ENCODE measurements at places on chromosomes 12 and 14.

- DNase-seq: no peak
Observed at GRCh38 chr12:82279536-82280058, 78.6 kb downstream of the CCDC59 start.

DNA sequence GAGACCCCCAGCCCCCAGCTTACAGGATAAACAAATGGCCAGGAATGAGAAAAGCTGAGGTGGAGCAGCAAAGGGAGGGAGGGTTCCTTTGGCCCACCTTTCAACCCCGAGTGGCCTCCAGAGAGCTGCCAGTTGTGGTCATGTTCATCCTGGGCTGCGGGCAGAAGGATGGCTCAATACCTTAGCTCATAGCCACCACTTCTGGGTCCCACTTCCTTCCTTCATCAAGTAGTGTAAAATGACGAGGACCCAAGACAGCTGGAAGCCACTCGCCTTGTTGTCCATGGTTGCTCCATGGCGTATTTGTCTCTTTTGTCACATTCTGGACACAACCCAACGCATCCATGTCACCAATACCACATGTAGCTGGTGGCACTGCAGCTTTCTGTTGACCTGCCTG is 24.2 kb downstream of the CRACR2A start:
- no peak for DNase-seq

DNA sequence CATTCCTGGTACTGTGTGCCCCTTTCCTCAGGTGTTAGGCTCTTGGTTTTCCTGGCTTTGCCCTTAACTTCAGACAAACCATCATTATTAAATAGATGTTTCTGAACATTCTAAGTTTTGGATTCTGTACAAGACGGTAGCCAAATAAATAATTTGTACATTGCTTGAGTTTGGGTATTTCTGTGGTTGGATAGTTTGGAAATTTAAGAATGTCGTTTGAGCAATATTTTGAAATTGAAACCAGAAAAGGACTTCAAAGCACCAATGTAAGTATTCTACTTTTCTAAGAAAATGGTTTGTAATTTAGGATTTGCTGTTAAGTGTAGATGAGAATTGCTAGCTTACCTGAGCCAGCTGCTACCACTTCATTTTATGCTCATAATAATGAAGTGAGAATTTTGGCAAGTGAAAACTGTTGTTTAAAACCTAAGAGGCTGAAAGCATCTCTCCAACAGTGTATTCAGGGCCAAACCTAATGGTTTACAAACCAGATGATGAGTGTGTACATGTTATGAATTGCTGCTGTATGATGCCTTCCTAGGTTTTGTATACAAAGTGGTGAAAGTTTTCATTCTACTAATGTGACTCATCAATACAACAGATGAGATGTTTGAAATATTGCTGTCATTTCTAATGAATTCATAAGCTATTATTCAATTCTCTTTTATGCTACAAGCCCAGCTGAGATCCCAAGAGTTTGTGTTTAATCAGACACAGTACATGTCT is 181.5 kb upstream of the PRKD1 start:
- DNase-seq: no peak

- DNase-seq: no peak
Observed at GRCh38 chr12:124739953-124740561, 123.6 kb downstream of the SCARB1 start.

- DNase-seq: no peak
Observed at GRCh38 chr14:103158688-103159087, 35.4 kb downstream of the TNFAIP2 start.

GRCh38 chr14:96953087-96953874 is 156.1 kb downstream of the VRK1 start:
- no peak for DNase-seq

- DNase-seq: no peak
Observed at GRCh38 chr12:51415931-51416330, 8.7 kb upstream of the SLC4A8 start.

- DNase-seq: no peak
Observed at GRCh38 chr14:22541721-22542120, 47.3 kb downstream of the DAD1 start.

GRCh38 chr14:55233591-55233990 is 37.6 kb upstream of the FBXO34 start:
- no peak for DNase-seq

DNA sequence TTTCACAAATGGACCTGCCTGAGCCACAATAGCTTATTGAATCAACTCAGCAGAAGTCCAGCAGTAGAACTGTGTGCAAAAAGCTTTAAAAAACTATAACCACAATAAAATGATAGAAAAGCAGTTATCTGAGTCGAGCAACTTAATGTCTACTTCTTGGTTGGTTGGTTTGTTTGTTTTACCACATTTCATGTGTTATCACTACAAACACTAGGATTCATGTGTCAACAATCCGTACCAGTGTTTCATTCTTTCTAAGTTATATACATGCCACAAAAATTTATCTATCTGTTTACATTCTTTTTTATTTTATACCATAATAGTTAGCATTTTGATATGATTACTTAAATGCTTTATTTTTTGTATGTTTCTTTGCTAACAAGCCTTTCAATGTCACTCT is 339.0 kb downstream of the KCNH5 start:
- no peak for DNase-seq

- peak; percentile 13 for DNase-seq
Observed at GRCh38 chr12:91109148-91109564, 2.1 kb downstream of the LUM start.

Data from GM13977 (cell line).